GM18507 (cell line): ENCODE measurements at places on chromosomes 1 and 21.

DNA sequence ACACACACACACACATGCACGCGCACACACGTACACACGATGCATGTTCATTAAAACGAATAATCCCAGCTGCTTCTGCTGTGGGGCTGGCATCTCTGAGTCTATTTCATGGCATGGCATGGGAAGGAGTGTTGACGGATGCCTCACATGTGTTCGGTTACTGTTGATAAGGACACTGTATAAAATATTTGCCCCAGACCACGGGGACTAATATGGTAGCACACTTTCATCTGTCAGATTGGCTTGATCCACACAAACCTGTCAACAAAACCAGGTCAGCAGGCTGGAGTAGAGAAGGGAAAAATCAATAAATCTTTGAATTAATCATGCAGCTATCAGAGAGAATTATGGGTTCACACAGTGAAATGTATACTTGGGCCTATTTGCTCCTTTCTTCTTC lies 171.9 kb downstream of the DSCAM start:
- no peak for DNase-seq

- DNase-seq = no peak
Measured at GRCh38 chr1:73839922-73840321, 358.1 kb downstream of the LRRIQ3 start.

DNA sequence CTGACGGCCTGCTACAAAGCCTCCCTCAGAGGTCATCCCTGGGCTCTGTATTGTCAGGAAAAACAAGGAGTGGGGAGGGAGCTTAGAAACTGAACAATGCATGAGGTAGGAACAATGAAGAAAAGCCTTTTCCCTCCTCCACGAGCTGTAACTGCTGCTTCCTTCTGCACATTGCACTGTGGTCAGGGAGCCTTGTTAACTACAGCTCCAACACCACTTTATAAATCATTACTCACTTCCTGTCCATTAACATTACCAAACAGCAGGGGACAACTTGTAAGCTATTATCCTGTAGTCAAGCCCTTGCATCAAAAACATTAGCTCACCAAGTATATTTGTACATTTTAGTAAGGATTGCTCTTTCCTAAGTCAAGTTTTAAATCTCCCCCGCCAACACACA lies 336.0 kb upstream of the NR5A2 start:
- DNase-seq = no peak

DNA sequence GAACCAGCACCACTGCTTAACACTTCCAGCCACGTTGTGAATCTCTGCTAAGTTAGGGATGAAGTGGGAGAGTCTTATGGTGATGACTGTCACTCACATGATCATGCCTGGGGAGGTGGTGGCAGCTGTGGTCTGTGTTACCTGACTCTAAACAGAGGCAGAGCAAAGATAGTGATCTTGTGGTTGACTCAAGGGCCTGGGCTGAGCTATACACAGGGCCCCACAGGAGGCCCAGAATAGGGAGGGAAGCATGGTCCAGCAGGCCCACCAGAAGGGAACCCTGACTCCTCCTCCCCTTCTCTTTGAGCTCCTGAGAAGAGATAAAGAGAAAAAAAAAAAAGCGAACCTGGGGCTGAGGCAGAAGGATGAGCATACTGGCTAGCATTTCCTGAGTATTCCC lies 55.0 kb downstream of the PLXNA2 start:
- no peak for DNase-seq

DNA sequence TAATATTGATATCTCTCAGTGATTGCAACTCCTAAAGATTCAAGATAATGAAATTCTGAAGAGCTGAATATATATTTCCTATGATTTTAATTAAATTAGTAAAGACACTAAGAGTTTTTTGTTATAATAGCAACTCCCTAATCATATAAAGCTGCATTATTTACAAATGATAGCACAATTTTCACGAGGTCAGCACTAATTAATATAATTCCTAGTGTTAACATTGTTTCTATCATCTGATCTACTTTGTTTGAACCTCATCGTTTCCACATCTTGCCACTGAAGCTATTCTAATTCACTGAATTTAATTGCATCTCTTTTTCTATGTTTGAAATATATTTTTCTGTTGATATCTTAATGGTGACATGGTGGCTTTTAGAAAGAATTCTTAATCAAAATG lies 279.1 kb upstream of the ADGRL4 start:
- no peak for DNase-seq

DNA sequence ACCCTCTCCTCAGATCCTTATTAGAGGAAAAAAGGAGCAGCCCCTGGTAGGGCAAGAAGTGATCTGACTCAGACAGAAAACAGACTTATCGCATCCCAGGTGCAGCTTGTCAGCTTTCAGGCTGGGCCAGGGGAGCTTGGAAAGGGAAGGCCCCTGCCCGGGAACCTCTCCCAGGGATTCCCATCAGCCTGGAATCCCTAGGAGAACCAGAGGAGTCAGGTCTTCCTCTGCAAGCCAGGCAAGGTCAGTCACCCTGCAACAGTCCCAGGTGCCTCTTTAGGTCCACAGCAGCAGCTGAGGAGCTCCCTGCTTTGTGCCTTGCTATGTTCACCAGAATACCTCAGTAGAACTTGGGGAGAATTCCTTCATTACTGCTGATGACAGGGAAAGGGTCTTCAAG lies 2.9 kb upstream of the PRAMEF12 start:
- no peak for DNase-seq

GRCh38 chr1:21192284-21192683 lies 15.6 kb upstream of the EIF4G3 start:
- DNase-seq = no peak
